Mesothelial cell of epicardium (in vitro differentiated cells): ENCODE measurements at places on chromosomes 5 and 9.

DNA sequence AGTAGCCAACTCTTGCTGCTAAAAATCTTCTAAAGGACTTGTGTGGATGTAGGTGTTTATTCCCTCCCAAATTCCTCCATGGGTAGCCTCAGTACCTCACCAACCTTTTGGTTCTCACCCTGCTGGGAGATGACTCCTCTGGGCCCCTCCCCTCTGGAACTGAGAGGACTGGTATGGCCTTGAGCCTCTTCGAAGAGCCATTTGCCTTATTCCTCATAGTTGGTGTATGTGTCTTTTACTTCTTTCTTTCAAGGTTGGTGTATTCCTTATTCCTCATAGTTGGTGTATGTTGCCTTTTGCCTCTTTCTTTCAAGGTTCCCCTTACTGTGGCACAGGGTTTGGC, 48.3 kb downstream of the GNAQ start:
- no peak overlapping the region for H3K27ac ChIP-seq
- H3K4me3 ChIP-seq, result no peak overlapping the region
- DNase-seq, result no peak
- no peaks in the 10 kb centered on the region for H3K27me3 ChIP-seq

GRCh38 chr5:10501554-10502075, 59.9 kb downstream of the ROPN1L start:
- H3K27me3 ChIP-seq, result no peaks in the 10 kb centered on the region
- no peak overlapping the region for H3K4me3 ChIP-seq
- H3K36me3 ChIP-seq, result no peaks in the 10 kb centered on the region

GRCh38 chr5:61398440-61398839, 66.4 kb downstream of the ZSWIM6 start:
- no peak for DNase-seq
- peaks cover 45% of the 10 kb centered on the region for H3K4me1 ChIP-seq
- H3K4me3 ChIP-seq, result no peak overlapping the region
- no peaks in the 10 kb centered on the region for H3K27me3 ChIP-seq

- H3K4me3 ChIP-seq, result peak overlapping the region; percentile 77
- peaks cover 75% of the 10 kb centered on the region for H3K27me3 ChIP-seq
- peaks cover 14% of the 10 kb centered on the region for H3K4me1 ChIP-seq
- H3K36me3 ChIP-seq, result no peaks in the 10 kb centered on the region
- no peak overlapping the region for H3K27ac ChIP-seq
Measured at GRCh38 chr5:127290946-127291693, 524 bp downstream of the MEGF10 start.

GRCh38 chr9:133160742-133161546, 2.8 kb downstream of the GBGT1 start:
- H3K4me3 ChIP-seq, result peak overlapping the region; percentile 31
- no peak overlapping the region for H3K27ac ChIP-seq
- peaks cover 4% of the 10 kb centered on the region for H3K4me1 ChIP-seq
- no peaks in the 10 kb centered on the region for H3K27me3 ChIP-seq

DNA sequence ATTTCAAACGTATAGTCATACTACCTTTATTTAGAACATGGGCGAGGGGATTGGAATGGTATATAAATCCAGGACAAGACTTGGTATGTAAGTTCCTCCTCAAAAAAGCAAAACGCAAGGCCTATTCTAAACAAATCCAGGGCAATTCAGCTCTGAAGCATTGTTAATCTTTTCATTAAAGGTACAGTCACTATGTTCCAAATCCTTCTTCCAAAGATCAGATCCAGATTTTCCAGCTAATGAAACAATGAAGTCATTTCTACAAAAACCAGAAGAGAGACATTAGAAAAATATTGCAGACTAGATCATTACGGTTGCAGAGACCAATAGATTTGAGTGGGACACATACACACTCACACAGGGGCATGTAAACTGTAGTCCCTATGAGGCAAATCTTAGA, 116.1 kb upstream of the BNC2 start:
- peaks cover 5% of the 10 kb centered on the region for H3K4me1 ChIP-seq
- DNase-seq, result no peak
- H3K27ac ChIP-seq, result no peak overlapping the region
- H3K4me3 ChIP-seq, result no peak overlapping the region
- H3K36me3 ChIP-seq, result no peaks in the 10 kb centered on the region

DNA sequence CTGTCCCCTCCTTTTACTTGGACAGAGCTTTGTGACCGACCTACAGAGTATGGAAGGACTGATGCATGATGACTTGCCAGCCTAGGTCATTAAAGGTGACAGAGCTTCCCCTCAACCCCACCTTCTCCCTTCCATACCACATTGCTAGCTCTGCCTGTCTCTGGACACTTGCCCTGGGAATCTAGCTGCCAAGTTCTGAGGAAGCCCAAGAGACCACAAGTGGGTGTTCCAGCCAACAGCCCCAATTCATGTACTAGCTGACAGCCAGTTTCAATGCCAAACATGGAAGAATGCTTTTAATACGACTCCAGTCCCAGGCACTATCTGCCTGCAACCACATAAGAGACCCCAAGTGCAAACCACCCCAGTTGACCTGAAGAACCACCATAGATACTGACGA, 477.1 kb downstream of the SPOCK1 start:
- H3K36me3 ChIP-seq, result no peaks in the 10 kb centered on the region
- DNase-seq, result no peak
- H3K4me1 ChIP-seq, result peaks cover 5% of the 10 kb centered on the region
- H3K4me3 ChIP-seq, result no peak overlapping the region
- H3K27ac ChIP-seq, result no peak overlapping the region

- H3K36me3 ChIP-seq, result no peaks in the 10 kb centered on the region
- H3K27ac ChIP-seq, result no peak overlapping the region
- H3K27me3 ChIP-seq, result no peaks in the 10 kb centered on the region
- H3K4me1 ChIP-seq, result no peaks in the 10 kb centered on the region
- no peak overlapping the region for H3K4me3 ChIP-seq
- no peak for DNase-seq
Measured at GRCh38 chr9:103203172-103203571, 208.0 kb downstream of the CYLC2 start.

GRCh38 chr9:71670121-71670520, 98.2 kb downstream of the CEMIP2 start:
- no peak overlapping the region for H3K27ac ChIP-seq
- H3K36me3 ChIP-seq, result peaks cover 3% of the 10 kb centered on the region
- H3K4me3 ChIP-seq, result no peak overlapping the region
- DNase-seq, result no peak

DNA sequence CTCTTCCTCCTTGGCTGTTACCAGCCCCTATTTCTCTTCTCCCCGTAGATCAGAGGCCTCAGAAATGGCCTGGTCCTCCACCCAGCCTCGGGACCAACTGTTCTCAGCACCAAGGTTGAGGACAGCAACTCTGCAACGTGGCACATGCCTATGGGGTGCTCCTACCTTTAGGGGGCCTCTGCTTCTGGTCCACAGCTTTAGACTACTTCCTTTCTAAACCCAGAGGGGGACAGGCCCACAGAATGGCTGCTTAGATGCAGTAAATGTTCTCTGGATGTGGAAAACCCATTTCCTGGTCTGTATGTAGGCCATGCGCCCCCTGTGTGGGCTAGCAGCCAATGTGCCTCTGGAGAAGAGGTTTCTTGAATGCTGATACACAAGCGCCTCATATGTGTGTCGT, 68.4 kb downstream of the NRG2 start:
- H3K4me3 ChIP-seq, result no peak overlapping the region
- peaks cover 67% of the 10 kb centered on the region for H3K27me3 ChIP-seq
- no peak overlapping the region for H3K27ac ChIP-seq
- no peaks in the 10 kb centered on the region for H3K4me1 ChIP-seq
- no peak for DNase-seq
- no peaks in the 10 kb centered on the region for H3K36me3 ChIP-seq

GRCh38 chr5:174273325-174273724, 227.8 kb downstream of the NSG2 start:
- peaks cover 61% of the 10 kb centered on the region for H3K27me3 ChIP-seq
- H3K27ac ChIP-seq, result no peak overlapping the region
- H3K4me3 ChIP-seq, result no peak overlapping the region
- H3K36me3 ChIP-seq, result no peaks in the 10 kb centered on the region

GRCh38 chr5:104199771-104200170, 637.2 kb upstream of the NUDT12 start:
- H3K4me3 ChIP-seq, result no peak overlapping the region
- no peaks in the 10 kb centered on the region for H3K27me3 ChIP-seq
- H3K27ac ChIP-seq, result no peak overlapping the region
- no peaks in the 10 kb centered on the region for H3K36me3 ChIP-seq

- DNase-seq, result no peak
- H3K36me3 ChIP-seq, result no peaks in the 10 kb centered on the region
- no peak overlapping the region for H3K27ac ChIP-seq
- no peaks in the 10 kb centered on the region for H3K4me1 ChIP-seq
- H3K4me3 ChIP-seq, result no peak overlapping the region
- H3K27me3 ChIP-seq, result peaks cover 21% of the 10 kb centered on the region
Measured at GRCh38 chr5:176879663-176880361, 19.3 kb downstream of the HK3 start.
